ENCODE measurements at places on chromosomes 5 and 9.

GRCh38 chr9:113350937-113351336, 1.6 kb downstream of the BSPRY start:
- no peak for DNase-seq

DNA sequence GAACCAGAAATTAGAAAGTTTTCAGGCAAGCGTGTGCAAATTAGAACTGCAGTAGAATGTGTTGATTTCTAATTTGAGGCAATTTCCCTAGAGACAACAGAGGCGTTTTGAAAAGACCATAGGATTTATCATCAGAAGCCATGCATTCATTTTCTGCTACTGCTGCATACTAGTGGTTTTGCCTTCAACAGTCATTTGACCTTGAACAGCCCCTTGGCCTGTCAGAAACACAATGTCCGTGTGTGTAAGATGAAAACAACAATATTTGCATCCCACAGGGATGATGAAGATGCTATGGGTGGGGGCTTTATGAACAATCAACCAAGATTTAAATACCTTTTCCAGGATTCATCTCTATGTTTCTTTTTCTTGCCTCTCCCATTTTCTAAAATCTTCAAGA, 73.7 kb downstream of the PDE4D start:
- no peak for DNase-seq

- DNase-seq: no peak
These were observed 14.2 kb upstream of the C5orf46 start for GRCh38 chr5:147920420-147921030.

DNA sequence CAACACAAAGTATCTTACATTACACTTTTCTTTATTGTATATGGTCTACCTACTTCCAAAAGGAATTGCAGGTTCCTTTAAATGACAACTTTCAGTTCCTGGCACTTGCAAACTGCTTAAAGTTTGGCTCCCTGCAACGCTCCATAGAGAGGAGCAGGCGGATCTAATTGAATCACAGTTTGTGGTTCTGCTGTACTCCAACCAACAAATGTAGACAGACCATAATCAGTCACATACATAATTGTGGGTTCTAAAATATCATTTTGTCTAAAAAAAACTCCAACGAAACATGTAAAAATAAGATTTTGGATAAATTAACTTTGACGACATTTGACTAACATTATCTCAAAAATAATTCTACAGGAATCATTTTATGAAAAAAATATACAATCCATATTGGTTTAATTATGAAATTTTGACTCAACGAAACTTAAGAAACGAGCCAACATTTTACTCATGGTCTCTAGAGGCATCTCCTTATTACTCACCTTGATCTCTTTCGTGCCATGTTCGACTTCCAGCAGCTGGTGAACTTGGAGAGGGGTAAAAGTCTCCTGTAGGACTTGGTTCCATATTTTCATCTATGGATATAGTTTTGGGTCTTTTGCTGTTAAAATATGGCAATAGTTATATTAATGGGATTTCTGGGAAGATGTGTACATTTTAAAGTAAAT, 167.6 kb downstream of the NFIB start:
- DNase-seq: no peak

DNA sequence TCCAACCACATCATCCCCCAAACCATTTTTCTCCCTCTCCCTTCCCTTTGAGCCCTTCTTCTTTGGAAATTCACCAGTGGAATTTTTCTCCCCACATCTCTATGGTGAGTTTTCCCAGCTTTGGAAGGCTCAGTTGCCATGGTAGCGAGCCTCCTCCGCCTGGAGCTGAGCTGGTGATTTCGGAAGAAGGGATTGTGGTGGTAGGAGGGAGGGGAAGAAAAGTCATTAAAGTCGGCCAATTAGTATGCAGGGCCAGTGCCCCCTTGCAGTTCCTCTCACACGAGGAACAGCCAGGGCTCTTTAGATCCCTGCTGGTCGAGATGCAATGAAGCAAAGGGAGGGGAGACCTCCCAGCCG, 322.0 kb downstream of the NTRK2 start:
- no peak for DNase-seq

GRCh38 chr5:67511911-67512310, 315.3 kb upstream of the CD180 start:
- DNase-seq: no peak

GRCh38 chr9:78781681-78782080, 484.8 kb downstream of the PSAT1 start:
- no peak for DNase-seq
